ENCODE measurements at places on chromosomes 4 and X. TPM values are rescaled to one million over a fixed set of nuclear protein-coding genes. Genes with fewer than 3 reads are reported as not detected.

VSIG4 gene
- total RNA-seq: not detected

- DNase-seq: no peak
Observed at GRCh38 chr4:57412259-57413054, 302.3 kb upstream of the IGFBP7 start.

GRCh38 chr4:6523251-6523650 is 50.8 kb upstream of the PPP2R2C start:
- DNase-seq: peak; percentile 15

GYG2 gene
- 71.4 TPM for total RNA-seq

- DNase-seq: no peak
Observed at GRCh38 chr4:822361-823175, 3.4 kb downstream of the CPLX1 start.

DNA sequence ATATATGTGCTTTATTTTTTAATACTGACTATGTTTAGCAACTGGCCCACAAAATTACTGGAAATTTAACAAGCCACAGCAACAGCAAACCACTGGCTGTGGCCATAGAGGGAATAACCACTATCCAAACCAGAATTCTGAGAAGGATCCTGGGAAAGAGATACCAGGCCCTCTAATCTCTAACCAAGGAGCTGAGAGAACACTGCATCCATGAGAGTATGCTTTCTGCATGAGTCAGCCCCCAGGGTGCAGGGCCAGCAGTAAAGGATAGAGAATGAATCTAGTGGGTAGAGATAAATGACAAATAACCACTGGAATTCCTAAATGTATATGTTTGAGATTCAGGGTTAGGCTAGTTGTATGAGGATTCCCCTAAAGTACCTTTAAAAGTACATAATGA is 221.8 kb downstream of the KIT start:
- no peak for DNase-seq

PF4V1 gene
- total RNA-seq: not detected

DNA sequence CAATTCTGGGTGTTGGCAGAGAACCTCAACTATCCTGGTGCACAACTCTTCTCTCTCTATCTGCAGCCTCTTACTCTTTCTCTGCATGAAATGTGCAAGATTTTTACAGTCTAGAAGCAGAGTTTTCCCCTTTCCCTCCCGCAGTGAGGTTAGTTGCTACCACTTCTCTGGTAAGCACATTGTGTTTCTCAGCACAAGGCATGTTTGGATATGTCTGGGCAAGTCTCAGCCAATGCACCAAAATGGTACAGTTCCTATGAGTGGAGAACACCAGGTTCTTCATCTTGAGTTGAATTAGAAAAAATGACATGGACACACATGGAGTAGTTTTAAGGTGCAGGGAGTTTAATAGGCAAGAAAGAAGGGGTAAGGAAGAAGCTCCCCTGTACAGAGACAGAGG is 187.0 kb downstream of the CCNG2 start:
- DNase-seq: no peak

DNA sequence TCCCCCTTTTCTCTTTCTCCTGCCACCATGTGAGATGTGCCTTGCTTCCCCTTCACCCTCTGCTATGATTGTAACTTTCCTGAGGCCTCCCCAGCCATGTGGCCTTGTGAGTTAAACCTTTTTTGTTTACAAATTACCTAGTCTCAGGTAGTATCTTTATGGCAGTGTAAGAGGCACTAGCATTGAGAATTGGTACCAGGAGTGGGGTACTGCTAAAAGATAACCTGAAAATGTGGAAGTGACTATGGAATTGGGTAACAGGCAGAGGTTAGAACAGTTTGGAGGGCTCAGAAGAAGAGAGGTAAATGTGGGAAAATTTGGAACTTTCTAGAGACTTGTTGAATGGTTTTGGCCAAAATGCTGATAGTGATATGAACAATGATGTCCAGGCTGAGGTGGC is 182.0 kb downstream of the CHM start:
- no peak for DNase-seq

Measured in SK-MEL-5 (cell line).